ENCODE measurements at places on chromosomes 7 and 10.

GRCh38 chr10:69321865-69322264 is 43.6 kb downstream of the HK1 start:
- DNase-seq = no peak

DNA sequence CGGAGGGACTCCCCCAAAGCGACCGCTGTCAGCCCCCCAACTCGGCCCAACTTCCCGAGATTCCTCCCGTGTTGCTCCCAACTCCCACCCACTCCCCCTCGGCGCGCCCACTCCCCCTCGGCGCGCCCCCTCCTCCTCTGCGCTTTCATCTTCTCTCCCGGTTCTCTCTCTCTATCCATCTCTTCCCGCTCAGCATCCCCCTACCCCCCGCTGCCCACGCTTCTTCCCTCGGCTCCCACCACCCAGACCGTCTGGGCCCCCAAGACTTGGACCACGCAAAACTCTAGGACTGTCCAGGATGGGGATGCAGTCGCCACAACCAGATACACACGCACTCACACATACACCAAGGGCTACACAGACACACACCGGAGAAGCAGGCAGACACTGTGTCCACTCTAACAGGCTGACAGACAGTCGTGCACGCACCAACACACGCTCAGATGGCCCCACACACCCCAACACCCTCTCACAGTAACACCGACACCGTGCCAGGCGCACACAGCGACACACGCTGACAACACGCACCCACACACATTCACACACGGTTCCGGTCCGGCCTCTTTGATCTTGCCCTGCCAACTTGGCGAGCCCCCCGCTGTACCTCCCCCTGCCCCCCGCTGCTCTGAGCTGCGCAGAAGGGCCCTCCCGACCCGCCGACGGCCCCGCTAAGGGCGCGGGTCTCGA is 1.1 kb downstream of the GRID1 start:
- no peak for DNase-seq

DNA sequence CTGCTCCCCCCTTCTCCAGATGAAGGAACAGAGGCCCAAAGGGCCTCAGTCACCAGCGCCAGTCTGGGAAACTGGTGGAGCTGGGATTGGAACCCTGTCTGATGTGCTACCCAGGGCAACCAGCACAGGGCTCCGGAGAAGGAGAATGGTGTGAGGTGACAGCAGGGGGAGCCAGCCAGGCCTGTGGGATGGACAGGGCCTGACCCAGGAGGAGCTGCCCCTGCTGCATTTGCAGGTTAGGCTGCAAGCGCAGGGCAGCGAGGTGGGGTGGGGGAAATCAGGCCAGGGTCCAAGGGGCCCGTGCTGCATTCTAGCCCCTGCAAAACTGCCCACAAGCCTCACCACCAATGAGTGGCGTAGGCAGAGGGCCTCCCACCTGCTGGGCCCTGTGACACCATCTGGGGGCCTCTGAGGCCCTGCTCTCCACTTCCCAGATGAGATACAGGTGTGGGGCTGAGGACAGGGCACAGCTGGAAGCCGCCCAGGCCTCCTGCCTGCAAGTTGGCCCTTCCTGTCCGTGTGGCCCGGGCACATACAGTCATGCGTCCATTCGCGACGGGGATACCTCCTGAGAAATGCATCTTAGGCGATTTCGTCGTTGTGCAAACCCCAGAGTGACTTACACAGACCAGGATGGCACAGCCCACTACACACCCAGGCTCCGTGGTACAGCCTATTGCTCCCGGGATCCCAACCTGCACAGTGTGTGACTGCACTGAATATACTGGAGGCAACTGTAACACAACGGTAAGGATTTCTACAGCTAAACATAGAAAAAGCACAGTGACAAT is 45.3 kb downstream of the RASGEF1A start:
- DNase-seq = no peak

GRCh38 chr7:68770649-68771048 is 827.6 kb upstream of the AUTS2 start:
- peak; percentile 97 for DNase-seq

DNA sequence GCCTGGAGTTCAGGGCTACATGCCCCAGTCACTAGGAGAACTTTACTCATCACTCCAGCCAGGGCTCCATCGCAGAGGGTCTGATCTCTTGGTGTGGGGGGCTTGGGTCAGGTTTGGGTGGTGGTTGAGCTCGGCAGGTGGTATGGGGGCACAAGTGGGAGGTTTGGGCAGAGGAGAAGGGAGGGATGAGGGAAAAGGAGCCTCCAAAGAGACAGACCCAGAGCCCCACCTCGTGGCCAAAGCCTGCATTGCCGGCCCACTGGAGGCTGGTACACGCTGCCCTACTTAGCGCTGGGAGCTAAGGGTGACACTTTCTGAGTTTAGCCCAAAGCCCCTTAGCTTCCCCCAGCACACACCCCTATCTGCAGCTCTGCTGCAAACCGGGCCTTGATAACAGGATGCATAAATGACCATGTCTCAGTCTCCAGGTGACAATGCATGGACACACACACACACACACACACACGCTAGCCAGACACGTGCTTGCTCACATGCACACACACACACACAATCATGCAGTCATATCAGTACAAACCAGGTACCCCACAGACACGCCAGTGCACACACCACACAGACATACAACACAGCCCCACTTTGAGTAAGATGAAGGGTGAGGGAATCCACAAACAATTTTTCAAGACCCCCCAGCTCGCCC is 14.7 kb downstream of the LZTS2 start:
- peak; percentile 50 for DNase-seq

GRCh38 chr10:86730227-86730626 is 26.2 kb upstream of the BMPR1A start:
- DNase-seq = peak; percentile 34

DNA sequence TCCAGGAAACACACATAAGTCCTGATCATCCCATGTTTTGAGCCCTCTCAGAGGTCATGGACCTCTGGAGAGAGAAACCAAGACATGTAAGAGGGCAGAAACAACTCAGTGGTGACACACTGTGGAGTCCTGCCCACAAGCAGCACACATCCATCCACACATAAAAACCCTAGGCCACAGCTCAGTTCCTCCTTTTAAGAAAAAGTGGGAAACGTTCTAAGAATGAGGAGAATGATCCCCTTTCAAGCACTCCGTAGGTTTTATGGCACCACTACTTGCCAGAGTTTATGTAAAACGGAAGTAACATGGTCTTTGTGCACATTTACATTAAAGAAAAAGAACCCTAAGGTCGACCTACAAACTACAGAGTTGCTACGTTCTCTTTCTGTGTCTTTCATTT is 19.9 kb downstream of the ATAD1 start:
- no peak for DNase-seq

GRCh38 chr7:131570401-131570800 is 14.0 kb upstream of the PODXL start:
- no peak for DNase-seq

DNA sequence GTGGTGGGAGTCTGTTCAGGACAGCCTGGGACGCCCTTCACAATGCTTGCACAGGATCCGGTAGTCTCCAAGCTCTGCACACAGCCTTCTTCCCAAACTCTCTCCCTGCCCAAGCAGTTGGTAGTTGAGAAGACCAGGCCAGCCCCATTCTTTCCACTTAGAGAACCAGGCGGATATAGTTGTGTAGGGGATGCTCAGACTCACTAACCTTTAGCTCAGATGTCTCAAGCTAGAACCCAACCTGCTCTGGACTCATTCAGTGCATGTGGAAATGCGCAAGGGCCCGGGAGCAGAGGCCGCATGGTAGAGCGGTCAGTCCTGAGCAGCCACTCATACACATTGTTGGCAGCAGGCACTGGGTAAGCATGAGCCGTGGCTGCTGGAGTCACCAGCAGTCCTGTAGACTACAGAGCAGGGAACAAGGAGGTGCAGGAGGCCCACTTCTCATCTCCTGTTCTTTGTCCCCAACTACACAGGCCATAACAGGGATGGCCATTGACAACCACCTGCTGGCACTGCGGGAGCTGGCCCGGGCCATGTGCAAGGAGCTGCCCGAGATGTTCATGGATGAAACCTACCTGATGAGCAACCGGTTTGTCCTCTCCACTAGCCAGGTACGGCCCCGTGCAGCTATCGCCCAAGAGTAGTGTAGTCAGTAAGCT is 17.2 kb upstream of the C10orf53 start:
- DNase-seq = no peak

- DNase-seq = no peak
Observed at GRCh38 chr7:158097453-158098124, 490.0 kb downstream of the PTPRN2 start.

DNA sequence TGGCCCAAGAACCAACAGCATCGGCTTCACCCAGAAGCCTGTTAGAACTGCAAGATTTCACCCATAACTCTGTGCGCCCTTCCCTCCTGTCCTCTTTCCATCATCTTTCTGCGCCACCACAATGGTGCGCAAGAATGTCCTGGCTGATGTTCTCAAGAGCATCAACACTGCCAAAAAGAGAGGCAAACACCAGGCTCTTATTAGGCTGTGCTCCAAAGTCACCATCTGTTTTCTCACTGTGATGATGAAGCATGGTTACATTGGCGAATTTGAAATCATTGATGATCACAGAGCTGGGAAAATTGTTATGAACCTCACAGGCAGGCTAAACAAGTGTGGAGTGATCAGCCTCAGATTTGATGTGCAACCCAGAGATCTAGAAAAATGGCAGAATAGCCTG is 115.2 kb upstream of the FGFR2 start:
- no peak for DNase-seq

DNA sequence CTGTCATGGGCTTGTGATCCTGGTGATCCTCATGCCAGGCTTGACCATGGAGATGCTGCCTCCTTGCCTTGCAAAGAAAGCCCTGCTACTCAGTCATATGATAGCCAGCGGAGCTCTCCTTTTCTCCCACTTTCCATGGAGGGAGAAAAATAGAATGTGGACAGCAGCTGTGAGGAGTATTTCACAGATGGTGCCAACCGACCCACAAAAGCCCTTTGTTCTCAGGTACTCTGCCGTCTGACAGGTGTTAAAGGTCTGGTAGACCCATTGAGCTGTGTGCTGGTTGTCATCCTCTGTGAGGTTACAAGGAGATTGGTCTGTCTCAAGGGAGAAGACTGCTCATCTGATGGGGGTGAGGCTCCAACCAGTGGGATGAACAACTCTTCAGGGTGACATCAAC is 29.5 kb upstream of the COBL start:
- peak; percentile 76 for DNase-seq

- DNase-seq = no peak
Observed at GRCh38 chr10:132203256-132204077, 16.7 kb downstream of the DPYSL4 start.

GRCh38 chr7:21948887-21949540 is 3.3 kb upstream of the CDCA7L start:
- no peak for DNase-seq

GRCh38 chr10:79293841-79294581 is 53.3 kb upstream of the PPIF start:
- DNase-seq = no peak

DNA sequence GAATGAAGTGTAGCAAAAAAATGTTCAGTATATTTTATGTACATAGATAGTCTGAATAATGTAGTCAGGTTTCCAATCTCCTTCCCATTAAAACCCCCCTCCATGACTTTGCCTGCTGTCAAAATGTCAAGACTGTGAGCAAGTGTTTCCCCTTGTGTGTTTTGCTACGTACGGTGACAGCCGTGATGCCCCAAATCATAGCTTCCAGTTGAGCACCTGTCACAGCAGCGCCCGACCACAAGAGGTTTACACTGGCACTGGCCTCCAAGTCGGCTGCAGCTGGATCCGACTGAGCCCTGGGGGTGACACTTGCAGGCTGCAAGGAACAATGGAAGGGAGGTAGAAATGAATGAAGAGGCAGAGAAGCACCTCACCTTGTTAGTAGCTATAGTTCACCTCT is 62.3 kb downstream of the LAMB4 start:
- peak; percentile 78 for DNase-seq

- DNase-seq = no peak
Observed at GRCh38 chr7:101634196-101634717, 5.2 kb upstream of the MYL10 start.

DNA sequence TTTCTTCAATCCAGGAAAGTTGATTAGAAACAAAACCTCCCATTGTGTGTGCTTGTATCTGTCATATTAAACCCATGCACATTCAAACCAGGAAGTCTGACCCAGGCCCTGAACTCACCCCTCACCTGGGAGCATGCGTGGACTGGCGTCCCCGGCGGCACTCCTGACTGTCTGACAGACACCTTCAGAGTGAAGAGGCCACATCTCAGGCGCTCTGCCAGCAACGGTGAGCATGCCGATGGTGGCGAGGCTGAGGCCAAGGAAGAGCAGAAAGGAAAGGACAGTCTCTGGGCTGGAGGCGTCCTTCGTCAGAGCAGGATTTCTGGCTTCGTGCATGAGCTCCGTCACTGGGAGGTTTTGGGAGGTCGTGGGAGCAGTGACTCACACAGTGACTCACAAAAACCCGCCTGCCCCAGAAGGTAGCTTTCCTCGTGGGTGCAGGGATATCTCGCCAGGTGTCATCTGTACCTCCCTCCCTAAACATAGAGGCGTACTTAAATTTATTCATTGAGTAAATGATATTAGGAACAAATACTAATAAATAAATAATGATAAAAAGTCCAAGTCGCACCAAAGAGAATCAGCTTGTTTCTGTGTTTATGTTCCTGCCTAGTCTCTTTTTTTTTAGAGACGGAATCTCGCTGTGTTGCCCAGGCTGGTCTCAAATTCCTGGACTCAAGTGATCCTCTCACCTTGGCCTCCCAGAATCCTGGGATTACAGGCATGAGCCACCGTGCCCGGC is 13.5 kb downstream of the IQCE start:
- DNase-seq = no peak

DNA sequence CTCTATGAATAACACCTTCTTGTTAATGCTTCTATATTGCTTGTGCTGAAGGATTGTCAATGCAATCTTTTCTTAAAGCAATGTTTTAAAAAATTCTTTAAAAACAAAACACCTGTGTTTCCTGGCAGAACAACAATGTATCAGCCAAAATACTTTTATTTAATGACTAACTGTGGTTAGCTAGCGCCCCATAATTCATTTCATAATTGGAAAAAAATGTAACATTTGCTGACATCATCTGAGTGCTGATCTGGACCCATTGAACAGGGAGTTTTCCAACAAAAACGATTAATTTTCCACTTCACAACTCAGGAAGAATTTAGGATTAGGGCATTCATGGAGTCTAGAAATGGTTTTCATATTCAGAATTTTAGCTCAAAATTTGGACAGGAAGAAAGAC is 137.6 kb upstream of the CDK6 start:
- no peak for DNase-seq

DNA sequence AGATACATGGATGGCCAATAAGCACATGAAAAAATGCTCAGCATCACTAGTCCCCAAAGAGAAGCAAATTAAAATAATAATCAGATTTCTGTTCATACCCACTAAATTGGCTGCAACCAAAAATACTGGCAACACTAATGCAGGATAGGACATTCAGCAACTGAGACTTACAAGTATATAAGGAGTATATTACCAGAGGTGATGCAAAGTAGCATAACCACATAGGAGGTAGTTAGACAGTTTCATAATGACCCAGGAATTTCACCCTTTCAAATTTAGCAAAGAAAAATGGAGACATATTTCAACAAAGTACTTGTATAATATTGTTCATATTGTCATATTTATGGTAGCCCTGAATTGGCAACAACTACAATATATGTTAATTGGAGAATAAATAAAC is 727.8 kb downstream of the GRID1 start:
- DNase-seq = no peak
